ENCODE measurements at places on chromosomes 13 and 19. TPM values are rescaled to one million over a fixed set of nuclear protein-coding genes. Genes with fewer than 3 reads are reported as not detected.

CEACAM6 gene
- not detected for polyA plus RNA-seq

GRCh38 chr13:110388108-110388943 is 81.2 kb downstream of the COL4A2 start:
- no peak for DNase-seq

FUT1 gene
- 16.3 TPM for polyA plus RNA-seq

DNA sequence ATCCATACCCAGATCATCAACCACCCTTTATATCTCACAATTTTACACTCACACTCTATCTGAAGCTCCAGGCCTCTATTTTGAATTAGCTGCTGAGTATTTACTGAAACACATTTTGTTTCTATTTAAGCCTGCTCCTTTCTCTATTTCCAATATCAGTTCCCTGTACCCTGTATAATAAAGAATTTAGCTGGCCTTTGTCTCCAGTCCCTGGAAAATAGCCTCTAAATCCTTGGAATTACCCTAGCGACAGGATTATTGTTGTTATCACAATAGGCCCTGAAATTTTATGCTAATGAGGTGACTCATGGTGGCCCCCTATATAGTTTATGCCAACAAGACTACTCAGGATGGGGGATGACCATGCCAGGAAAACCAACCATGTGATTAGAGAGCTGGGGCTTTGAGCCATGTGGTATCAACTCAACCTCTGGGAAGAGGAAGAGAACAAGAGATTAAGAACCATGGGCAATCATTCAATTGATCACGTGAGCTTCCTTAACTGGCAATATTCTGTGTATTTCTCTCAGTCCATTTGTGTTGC is 72.7 kb downstream of the KATNAL1 start:
- DNase-seq: no peak

PINLYP gene
- polyA plus RNA-seq: 6.7 TPM
